Endothelial cell of umbilical vein (primary cell): ENCODE measurements at places on chromosomes 4 and X.

DNA sequence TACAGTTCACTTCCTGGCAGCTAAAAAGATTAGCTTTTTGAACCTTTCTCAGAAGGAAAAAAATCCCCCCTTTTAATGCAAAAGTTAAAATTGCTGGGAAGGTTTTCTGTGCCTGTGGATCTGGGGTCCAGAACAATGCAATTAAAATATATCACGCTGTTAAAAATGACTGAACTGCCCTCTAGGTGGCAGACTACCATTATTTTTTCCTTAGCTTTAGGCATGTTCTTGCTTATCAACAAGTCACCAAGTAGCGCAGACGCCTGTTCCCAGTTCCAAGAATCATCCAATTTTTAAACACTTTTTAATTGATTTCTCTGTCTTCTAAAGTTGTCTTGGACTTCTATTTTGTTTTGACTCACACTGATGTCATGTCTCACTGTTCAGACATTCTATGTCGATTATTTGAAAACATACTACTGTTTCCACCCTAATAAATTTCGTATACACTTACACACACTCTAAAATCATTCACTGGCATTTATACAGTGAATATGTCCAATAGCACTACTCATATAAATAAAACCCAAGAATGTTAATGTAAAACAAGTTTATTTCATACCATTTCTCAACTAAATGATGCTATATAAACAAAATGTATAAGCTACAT, 661.6 kb downstream of the RAPGEF2 start:
- H3K4me1 ChIP-seq, result no peaks in the 10 kb centered on the region
- H3K4me3 ChIP-seq, result no peak overlapping the region
- H3K36me3 ChIP-seq, result no peaks in the 10 kb centered on the region
- no peaks in the 10 kb centered on the region for H3K27me3 ChIP-seq
- no peak overlapping the region for H3K27ac ChIP-seq
- DNase-seq, result peak; percentile 68

GRCh38 chr4:176467001-176467400, 147.2 kb downstream of the SPCS3 start:
- no peaks in the 10 kb centered on the region for H3K4me1 ChIP-seq
- no peaks in the 10 kb centered on the region for H3K36me3 ChIP-seq
- H3K27ac ChIP-seq, result no peak overlapping the region
- DNase-seq, result no peak

GRCh38 chr4:38949411-38950051, 81.9 kb downstream of the FAM114A1 start:
- peaks cover 6% of the 10 kb centered on the region for H3K4me1 ChIP-seq
- no peak overlapping the region for H3K27ac ChIP-seq
- peaks cover 3% of the 10 kb centered on the region for H3K36me3 ChIP-seq
- no peak overlapping the region for H3K4me3 ChIP-seq

GRCh38 chr4:10083861-10084641, 32.5 kb downstream of the WDR1 start:
- no peaks in the 10 kb centered on the region for H3K27me3 ChIP-seq
- peaks cover 53% of the 10 kb centered on the region for H3K36me3 ChIP-seq
- H3K27ac ChIP-seq, result no peak overlapping the region
- peaks cover 17% of the 10 kb centered on the region for H3K4me1 ChIP-seq
